ENCODE measurements at places on chromosomes 2 and 18.

DNA sequence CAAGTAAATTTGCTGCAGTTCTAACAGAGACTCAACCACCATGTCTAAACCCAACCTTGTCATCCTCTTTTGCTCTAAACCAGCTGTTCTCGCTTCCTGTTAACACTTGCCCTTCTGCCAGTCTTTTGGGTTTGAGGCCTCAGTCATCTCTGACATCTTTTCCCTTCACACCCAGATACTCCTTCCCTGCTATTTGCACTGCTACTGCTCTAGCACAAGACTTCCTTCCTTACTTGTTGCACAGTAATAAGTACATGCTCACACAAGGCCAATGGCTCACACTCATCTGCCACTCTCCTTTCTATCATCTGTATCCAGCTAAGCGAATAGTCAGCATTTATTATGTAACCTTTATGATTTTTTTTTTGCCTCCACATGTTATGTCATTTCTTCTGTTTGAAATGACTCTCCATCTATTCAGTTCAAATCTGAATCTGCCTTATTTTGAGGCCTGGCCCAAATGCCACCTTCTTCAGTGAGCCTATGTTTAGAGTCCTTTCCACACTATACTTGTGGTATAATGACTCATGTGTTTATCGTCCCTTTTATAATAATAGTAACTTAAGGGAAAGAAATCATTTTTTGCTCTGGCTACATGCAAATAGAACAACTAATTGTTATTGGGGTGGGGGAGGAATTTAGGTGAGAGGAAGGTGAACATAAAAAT lies 22.5 kb upstream of the CDKL4 start:
- DNase-seq, result no peak

DNA sequence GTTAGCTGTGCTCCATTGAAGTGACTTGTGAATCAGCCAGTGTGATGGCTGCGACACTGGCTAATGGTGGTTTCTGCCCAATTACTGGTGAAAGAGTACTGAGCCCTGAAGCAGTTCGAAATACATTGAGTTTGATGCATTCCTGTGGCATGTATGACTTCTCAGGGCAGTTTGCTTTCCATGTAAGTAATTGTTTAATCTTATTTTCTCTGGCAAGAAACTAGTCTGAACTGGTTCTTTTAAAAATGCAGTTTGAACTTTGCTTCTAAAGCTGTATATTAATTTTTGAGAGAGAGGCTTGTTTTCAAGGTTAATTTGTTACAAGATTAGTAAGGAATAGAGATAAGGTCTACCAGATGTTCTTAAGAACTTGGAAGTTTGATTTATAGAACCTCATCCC lies 46.7 kb downstream of the GLS start:
- no peak for DNase-seq

- DNase-seq, result no peak
These were observed 135.9 kb upstream of the EPAS1 start for GRCh38 chr2:46161315-46161714.

DNA sequence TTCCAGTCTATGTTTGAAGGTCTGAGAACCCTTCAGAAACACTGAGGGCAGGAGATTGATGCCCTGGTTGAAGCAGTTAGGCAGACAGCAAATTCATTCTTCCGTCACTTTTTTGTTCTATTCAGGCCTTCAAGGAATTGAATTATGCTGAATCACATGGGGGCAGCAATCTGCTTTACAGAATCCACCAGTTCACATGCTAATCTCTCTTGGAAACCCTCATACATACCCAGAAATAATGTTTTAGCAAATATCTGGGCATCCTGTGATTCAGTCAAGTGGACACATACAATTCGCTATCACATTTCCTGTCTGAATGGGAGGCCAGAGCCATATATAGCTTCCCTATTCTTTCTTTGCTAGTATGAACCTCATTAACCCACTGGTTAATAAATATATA lies 301.4 kb upstream of the CNTNAP5 start:
- DNase-seq, result no peak

- no peak for DNase-seq
These were observed at the start of gene ANKRD53 for GRCh38 chr2:70978341-70979179. TSS of gene ANKRD53 (plus strand) at chr2:70978630. CDS start at chr2:70978646, 16 bp downstream.

DNA sequence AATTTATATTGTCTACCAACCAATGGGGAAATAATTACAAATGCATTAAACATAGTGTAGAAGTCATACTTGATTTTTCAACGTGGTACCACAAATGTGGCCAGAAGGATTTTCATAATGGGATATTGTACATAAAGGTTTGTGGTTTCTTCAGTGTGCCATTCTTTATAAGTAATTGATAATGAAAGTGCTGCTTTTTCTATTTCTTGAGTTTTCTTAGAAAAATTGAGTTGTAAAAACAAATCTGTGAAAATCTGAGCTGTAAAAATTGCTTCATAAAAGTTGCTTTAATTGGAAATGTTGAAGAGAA lies 103.6 kb downstream of the KYNU start:
- DNase-seq, result no peak

DNA sequence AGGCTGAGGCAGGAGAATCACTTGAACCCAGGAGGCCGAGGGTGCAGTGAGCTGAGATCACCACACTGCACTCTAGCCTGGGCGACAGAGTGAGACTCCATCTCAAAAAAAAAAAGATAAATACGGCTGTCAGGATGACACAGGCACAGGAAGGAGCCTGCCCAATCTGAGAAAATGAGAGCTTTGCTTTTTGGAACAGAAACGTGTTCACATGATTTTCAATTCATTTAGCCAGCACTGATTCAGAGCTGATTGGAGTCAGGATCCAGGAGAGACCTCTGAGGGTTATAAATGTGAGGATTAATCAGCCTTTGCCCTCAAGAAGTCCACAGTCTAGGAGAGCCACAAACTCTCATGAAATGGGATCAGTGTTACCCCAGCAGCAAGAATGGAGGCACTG lies 6.9 kb upstream of the SMAD7 start:
- no peak for DNase-seq

GRCh38 chr2:235570966-235571692 lies 77.3 kb downstream of the AGAP1 start:
- DNase-seq, result no peak

Data from NCI-H226 (cell line).